ENCODE measurements at places on chromosomes 5 and 9. TPM values are rescaled to one million over a fixed set of nuclear protein-coding genes. Genes with fewer than 3 reads are reported as not detected.

- no peak for DNase-seq
- H3K4me1 ChIP-seq = peaks cover 64% of the 10 kb centered on the region
- no peaks in the 10 kb centered on the region for H3K27me3 ChIP-seq
- H3K36me3 ChIP-seq = no peaks in the 10 kb centered on the region
- H3K4me3 ChIP-seq = no peak overlapping the region
Measured at GRCh38 chr5:172715931-172716682, 54.9 kb downstream of the DUSP1 start.

DNA sequence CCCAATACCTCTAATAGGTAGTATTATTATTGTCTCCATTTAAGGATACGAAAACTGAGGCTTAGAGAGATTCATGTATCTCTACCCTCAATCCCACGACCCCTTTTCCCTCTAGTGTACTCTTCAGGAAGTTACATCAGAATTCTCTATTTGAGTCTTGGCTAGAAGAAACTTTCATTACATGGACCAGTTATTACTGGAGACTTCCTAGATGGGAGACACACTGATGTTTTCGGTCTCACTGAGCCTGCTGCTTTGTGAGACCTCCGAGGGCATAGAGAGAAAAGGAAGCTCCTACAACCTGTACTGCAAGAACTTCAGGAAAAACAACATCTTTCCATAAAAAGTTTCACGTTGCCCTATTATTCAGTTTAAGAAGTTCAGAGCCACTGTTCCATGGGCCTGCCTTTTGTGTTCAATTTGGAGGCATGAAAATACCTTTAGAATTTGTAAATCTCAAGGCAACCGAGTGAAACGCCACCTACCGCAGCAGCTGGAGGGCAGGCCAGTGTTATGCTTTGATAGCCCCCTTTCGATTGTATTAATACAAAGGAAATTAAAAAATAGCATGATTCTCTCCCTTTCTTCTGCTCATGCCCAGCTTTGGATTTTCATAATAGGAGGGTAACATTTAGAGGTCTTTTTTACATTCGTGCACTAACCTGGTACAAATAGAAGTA, 223.3 kb downstream of the EBF1 start:
- peaks cover 68% of the 10 kb centered on the region for H3K4me1 ChIP-seq
- H3K27me3 ChIP-seq = peaks cover 4% of the 10 kb centered on the region
- H3K27ac ChIP-seq = peak overlapping the region; percentile 78
- no peaks in the 10 kb centered on the region for H3K36me3 ChIP-seq

DNA sequence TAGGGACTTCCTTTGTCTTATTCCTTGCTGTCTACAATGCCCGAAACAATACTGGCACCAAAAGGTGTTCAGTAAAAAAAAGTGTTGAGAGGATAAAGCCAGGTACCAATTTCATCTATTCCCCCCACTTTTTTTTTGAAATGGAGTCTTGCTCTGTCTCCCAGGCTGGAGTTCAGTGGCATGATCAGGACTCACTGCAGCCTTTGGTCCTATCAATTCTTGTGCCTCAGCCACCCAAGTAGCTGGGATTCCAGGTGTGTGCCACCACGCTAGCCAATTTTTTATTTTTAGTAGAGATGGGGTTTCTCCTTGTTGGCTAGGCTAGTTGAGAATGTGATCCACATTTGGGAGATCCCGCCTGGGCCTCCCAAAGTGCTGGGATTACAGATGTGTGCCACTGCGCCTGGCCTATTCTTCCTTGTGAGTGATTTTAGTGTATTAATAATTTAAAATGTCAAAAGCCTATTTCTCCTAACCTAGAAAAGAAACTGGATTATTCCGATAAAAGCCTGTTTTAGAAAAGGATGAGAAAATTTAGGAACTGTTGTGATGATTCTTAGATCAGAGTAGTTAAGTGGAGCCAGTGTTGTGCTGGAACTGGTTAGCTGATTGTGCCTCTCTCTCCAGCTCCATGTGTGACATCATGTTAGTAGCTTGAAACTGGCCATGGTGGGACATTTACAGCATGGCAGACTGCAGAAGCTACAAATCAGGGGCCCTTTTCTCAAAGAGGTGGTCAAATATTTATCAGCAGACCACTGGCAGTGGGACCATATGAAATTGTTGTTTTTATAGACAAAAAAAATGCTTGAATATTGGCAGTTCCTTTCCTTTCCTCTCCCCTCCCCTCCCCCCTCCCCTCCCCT, 14.3 kb downstream of the CDC42SE2 start:
- no peak overlapping the region for H3K27ac ChIP-seq
- H3K27me3 ChIP-seq = no peaks in the 10 kb centered on the region
- DNase-seq = no peak
- H3K36me3 ChIP-seq = no peaks in the 10 kb centered on the region
- H3K4me1 ChIP-seq = peaks cover 27% of the 10 kb centered on the region

DNA sequence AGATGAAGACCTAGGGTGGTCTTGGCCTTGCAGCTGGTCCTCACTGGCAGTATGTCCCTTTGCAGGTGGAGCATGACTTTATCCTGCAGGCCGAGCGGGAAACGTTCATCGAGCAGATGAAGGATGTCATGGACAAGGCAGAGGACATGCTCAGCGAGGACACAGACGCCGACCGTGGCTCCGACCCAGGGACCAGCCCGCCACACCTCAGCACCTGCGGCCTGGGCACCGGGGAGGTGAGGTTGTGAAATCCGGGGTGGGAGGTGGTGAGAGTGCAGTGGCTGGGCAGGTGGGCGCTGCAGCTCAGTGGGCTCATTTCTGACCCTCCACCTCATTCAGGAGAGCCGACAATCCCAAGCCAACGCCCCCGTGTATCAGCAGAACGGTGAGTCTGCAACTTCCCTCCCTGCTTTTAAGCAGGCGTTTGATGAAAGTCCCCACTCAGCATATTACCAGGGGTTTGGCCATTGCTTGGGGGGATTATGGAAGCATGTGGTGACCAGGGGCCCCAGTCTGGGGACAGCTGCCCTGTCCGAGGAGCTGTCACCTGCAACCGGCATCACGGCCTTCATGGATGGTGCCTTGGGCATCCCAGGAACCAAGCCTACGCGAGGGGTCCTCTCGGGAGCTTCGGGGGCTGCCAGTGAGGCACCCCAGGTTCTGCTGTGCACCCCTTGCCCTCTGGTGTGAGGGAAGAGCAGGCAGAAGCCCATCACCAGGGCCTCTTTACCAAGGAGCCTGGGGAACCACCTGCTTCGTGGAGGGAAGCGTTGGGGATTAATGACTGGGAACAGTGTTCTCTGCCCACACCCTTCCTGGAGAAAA, 84.0 kb downstream of the WNK2 start:
- no peak overlapping the region for H3K27ac ChIP-seq
- H3K4me1 ChIP-seq = peaks cover 21% of the 10 kb centered on the region
- no peak for DNase-seq

DNA sequence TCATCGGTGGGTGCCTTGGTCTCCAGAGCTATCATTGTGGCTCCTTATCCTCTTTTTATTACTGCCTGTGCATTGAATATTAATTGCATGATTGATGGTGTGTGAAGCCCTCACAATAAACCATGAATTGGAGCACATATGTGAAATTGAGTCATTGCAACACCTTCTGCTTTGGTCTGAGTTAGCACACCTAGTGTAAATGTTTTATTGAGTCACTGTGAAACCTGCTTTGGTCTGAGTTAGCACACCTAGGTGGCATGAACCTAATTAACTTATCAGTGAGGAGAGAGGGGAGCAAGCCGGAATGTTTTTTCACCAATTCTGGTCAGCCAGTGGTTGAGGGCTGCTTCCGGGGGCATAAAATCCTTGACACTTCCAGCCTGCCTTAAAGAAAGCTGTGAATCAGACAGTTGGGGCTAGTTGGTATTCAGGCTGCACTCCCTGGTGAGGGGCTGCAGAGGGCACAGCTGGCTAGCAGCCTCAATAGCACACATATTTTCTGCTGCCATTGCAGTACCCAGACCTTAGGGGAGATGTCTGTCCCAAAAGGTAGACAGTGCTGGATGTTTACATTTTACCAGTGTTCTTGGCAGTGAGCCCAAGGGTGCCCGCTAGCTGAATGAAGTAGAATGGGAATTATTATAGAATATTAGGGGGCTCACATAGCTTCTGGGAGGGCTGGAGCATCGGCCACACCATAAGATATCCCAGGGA, 76.5 kb upstream of the GOLM1 start:
- no peaks in the 10 kb centered on the region for H3K36me3 ChIP-seq
- H3K4me3 ChIP-seq = no peak overlapping the region
- no peaks in the 10 kb centered on the region for H3K27me3 ChIP-seq
- no peak for DNase-seq

- no peak overlapping the region for H3K4me3 ChIP-seq
- H3K36me3 ChIP-seq = no peaks in the 10 kb centered on the region
- peaks cover 9% of the 10 kb centered on the region for H3K4me1 ChIP-seq
Measured at GRCh38 chr9:89853931-89854330, 249.1 kb downstream of the GADD45G start.

GRCh38 chr5:133285583-133286021, 233.8 kb downstream of the HSPA4 start:
- peaks cover 15% of the 10 kb centered on the region for H3K4me1 ChIP-seq
- no peaks in the 10 kb centered on the region for H3K36me3 ChIP-seq
- DNase-seq = peak; percentile 73
- no peaks in the 10 kb centered on the region for H3K27me3 ChIP-seq
- no peak overlapping the region for H3K4me3 ChIP-seq
- H3K27ac ChIP-seq = peak overlapping the region; percentile 15

DNA sequence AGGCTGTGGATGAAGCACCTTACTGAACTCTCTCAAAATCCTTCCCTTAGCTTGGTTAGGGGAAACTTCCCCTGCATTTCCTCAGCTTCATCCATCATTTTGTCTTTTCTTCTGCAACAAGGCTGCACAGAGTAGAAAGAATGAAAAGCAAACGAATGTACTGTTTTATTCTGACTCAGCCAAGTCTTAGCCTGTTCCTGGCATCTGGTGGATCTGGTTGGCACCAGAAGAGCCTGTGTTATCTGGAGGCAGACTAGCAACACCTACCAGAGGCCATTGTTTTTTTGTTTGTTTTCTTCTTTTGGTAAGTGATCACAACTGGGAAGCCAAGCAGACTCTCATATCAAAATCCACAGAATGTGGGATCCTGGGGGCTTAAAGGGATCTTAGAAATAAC, 200.7 kb downstream of the FANCC start:
- H3K36me3 ChIP-seq = peaks cover 12% of the 10 kb centered on the region
- peaks cover 29% of the 10 kb centered on the region for H3K4me1 ChIP-seq
- no peak for DNase-seq
- no peaks in the 10 kb centered on the region for H3K27me3 ChIP-seq

DNA sequence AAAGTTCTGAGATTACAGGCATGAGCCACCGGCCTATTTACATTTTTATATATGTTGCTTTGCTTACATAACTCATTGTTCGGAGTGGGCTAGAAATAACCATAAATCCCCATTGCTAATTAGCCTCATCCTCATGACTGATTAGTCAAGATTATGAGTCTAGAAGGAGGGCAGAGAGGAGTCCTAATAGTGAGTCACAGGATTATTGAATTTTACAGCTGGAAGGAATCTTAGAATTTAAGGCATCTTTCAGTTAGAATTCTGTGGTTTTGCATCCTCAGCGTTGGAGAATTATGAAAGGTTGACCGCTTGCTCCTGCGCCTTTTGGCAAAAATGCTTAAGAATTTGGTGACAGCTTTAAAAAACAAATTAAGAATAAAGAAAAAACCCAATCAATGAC, 2.6 kb upstream of the PBX3 start:
- no peak for DNase-seq
- H3K36me3 ChIP-seq = no peaks in the 10 kb centered on the region
- H3K27ac ChIP-seq = no peak overlapping the region
- no peak overlapping the region for H3K4me3 ChIP-seq
- H3K4me1 ChIP-seq = peaks cover 33% of the 10 kb centered on the region

The SLC1A3 gene
- total RNA-seq = 144 TPM

Measured in left ventricle myocardium inferior (tissue), 1 donor.